ENCODE measurements at places on chromosomes 4 and X.

DNA sequence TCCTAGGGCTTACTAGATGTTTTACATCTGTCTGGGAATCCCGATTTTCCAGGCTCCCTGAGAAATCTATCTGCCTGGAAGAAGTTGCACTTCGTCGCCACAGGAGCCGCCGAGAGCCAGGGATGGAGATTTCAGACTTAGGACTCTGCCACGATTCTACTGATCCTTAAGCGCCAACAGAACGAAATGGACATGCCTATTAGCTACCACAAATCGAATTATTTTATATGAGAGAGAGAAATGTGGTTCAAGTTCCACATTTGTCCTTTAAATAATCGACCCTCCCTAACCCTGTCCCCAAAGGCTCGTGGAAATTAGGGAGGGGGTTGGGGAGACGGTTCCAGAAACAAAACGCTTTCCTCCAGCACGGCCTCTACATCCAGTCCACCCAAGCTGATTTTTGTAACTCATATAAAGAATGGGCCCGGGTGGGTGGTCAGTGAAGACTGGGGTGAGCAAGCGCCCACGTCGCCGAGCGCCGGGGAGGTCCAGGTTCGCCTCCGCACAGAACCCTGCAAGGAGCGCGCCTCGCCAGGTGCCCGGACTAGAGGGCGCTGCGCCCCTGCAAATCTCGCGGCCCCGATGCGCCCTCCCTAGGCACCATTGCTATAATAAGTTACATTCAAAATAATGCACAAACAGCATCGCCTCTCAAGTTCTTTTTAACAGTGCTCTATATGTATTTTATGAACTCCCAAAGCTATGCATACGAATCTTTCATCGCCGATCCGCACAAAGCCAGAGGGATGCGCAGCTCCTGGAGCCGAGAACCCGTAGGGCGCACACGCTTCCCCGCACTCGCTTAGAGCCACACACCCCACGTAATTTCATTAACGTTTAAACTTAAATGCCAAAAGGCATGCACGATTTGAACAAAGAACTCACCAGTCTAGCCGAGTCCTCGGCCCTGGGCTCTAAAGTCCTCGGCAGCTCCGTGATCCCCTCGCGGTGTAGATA is 2.1 kb upstream of the FAT1 start:
- DNase-seq, result no peak

DNA sequence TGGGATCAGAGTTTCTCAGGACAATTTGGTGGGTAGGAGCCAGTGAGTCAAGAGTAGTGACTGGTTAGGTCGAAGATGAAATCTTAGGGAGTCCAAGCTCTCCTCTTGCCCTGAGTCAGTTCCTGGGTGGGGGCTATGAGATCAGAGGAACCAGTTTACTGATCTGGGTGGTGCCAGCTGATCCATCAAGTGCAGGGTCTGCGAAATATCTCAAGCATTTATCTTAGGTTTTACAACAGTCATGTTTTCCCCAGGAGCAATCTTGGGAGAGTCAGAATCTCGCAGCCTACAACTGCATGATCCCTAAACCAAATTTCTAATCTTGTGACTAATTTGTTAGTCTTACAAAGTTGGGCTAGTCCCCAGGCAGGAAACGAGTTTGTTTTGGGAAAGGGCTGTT is 1833.2 kb upstream of the PCDH7 start:
- DNase-seq, result no peak

DNA sequence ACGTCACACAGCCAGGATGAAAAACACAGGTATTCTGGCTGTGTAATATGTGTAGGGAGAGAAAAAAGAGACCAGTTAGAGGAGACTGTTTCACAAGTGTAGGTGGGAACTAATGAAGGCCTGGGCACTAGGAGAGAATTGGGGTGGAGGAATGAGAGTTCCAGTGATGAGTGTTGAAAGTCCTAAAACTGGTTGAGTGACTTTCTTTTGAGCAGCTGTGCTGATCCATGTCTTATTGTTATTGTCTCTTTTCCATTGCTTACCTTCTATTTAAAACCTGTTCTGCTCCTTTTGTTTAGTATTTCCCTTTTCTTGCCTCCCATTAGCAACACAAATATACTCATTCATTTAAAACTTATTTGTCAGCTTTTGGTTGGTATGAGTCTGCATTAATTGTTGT is 88.7 kb downstream of the PDLIM5 start:
- no peak for DNase-seq

- DNase-seq, result no peak
These were observed 24.9 kb downstream of the CEP135 start for GRCh38 chr4:55973650-55974049.

- DNase-seq, result no peak
These were observed 206.8 kb downstream of the PDGFC start for GRCh38 chr4:156764846-156765245.

- peak; percentile 56 for DNase-seq
These were observed 105.4 kb downstream of the TMEM144 start for GRCh38 chr4:158315706-158316105.

- no peak for DNase-seq
These were observed 188.2 kb downstream of the GABRB1 start for GRCh38 chr4:47219586-47219985.

- no peak for DNase-seq
These were observed 97.7 kb upstream of the ACSL4 start for GRCh38 chrX:109830704-109831206.

GRCh38 chr4:184588893-184589292 is 60.4 kb downstream of the CASP3 start:
- DNase-seq, result no peak

GRCh38 chr4:67035501-67035900 is 509.8 kb downstream of the CENPC start:
- peak; percentile 60 for DNase-seq

DNA sequence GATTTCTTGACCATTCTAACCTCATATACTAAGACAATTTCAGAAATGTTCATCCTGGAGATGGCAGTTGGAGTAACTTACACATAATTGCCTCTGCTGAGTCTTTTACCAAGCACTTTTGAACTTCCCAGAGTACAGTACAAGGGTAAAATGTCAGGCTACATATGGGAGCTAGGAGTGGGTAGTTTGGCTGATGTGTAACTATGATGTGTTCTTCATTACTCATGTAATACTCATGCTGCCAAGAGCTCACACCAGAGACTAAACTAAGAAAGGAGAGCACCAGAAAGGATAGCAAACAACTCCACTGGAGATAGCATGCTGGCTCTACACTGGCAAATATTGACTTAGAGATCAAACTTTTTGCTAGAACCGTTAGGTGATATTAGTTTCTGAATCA is 194.0 kb downstream of the PDGFRA start:
- peak; percentile 42 for DNase-seq

- DNase-seq, result no peak
These were observed 58.5 kb downstream of the ARHGAP10 start for GRCh38 chr4:147790412-147790811.

- DNase-seq, result no peak
These were observed 188.2 kb downstream of the GC start for GRCh38 chr4:71595576-71596108.

- DNase-seq, result no peak
These were observed 209.8 kb upstream of the NDST4 start for GRCh38 chr4:115323106-115323707.

GRCh38 chr4:154526151-154526550 is 24.0 kb downstream of the PLRG1 start:
- no peak for DNase-seq

- no peak for DNase-seq
These were observed 1069.4 kb upstream of the INTU start for GRCh38 chr4:126563389-126563788.

DNA sequence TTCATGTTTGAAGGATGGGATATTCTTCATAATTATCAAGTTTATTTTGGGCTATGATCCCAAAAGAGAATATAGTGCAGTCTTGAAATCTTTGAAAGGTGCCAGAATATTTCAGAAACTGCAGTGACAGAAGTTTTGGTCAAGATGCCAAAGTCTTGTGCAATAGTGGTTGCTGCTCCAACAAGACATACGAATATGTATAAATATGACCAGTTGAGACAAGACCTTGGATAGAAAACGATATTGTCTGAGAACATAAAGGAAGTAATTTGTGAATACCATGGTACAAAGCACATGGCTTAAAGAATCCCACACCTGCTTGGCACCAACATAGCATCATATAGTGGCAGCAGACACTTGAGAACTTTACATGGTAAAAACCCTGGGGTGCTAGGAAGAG is 48.6 kb upstream of the AMELX start:
- DNase-seq, result peak; percentile 48

DNA sequence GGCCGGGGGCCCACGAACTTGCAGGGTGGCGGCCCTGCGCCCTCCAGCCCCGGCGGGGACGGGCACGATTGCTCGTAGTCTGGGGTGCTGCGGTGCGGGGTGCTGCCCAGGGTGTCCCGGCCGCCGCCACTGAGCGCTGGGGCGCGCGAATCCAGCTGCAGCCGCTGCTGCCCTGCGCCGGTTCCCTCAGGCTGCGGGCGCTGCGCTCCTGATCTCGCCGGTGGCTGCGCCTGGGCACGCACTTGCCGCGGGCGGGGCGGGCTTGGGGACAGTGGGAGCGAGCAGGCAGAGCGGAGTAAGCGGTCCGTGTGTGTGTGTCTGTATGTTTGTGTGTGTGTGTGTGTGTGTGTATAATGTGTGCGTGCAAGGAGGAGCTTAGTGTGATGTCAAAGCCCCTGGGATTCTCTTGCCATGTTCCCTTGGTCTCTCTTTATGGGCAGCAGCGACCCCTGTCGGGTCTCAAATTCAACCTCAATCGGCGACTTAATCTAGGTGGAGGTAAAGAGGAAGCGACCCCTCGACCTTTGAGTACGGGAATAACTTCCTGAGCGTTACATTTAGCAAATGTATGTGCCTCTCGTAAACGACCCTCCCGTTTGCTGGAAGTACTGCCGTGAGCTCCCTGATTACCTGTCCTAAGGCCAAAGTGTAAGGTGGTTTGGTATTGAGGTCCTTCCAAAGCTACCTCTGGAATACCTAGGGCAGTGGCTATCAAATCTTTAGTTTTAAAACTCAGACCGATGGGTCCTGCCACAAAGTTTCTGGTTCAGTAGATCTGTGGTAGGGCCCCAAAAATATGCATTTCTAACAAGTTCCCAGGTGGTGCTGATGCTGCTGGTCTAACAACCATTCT is at the start of gene RNF150:
Gene RNF150, minus strand, starts transcription at position 324 of the 853 bp plus-strand sequence.
- peak; percentile 79 for DNase-seq

GRCh38 chr4:38396845-38397547 is 267.0 kb upstream of the KLF3 start:
- DNase-seq, result no peak

- DNase-seq, result no peak
These were observed 922.0 kb downstream of the DMD start for GRCh38 chrX:32289356-32289755.

DNA sequence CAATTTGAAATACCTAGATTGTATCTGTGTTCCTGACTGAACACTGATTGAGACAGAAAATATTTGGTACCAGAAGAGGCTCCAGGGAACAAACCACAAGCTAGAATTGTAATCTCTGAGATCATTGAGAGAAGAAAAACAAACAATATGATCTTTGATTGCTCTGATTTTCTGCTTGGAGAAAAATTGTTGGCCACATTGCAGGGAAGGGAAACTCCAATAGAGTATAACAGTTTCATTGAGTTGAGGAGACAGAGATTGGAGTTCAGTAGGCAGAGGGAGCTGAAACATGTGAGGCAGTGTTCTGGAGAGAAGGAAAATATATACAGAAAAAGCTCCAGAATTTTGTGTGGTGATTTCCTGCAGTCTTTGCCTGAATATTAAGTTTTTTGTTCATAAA is 158.2 kb downstream of the C4orf33 start:
- no peak for DNase-seq

- DNase-seq, result no peak
These were observed at the start of gene FAM149A for GRCh38 chr4:186104114-186104889. FAM149A (plus strand) TSS chr4:186104704.

DNA sequence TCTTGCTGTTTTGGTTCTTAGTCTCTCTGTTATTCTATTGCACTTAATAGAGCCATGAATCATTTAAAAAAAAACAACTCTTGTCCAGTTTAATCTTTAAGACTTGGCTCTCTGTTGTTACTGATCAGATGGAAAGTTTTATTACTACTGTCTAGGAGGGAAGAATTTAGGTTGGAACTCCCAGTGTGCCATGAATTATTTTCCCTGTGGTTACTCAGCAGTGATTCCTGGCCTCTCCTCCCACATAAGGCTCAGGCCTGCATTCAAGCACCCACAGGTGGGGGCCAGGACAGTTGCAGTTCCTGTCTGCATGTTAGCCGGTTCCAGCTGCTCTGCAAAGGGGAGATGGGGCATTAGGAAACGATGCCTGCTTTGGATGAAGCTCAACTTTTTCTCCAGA is 29.8 kb upstream of the ESX1 start:
- DNase-seq, result peak; percentile 24

DNA sequence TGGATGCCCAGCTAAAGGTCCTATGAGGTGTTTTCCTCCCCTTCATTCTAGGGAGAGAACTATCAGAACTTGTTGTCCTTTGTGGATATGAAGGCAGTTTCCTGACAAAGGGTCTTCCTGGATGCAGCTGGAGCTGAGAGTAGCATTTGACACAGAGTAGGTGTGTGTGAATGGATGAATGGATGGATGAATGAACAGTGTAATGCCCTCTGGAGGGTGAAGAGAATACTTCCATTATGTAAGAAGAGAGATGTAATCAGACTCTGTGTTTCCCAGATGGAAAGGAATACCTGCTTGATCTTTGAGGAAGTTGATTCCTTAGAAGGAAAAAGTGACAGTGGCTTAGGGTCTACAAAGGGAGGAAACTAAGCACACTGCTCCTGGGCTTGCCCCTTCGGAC is 55.4 kb upstream of the AADAT start:
- no peak for DNase-seq

DNA sequence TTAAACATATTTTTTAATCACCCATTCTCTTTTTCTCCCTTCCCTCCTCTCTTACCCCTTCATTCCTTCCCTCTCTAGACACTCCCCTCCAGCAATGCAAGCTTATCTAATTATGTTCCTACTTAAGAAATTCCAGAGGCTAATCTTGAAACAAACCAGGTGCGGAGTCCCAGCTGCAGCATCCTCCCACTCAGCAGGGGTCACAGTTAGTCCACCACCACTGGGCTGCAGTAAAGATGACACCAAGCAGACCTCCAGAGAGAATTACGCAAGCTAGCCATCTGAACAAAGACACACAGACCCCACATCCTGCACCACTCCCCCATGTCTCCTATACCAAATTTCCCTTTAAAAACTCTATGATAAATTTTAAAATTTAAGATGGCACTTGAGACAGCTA is 13.9 kb upstream of the SEC24B start:
- no peak for DNase-seq

- no peak for DNase-seq
These were observed 38.6 kb downstream of the COX7B2 start for GRCh38 chr4:46870411-46870810.

GRCh38 chrX:119783026-119783425 is 8.4 kb downstream of the RPL39 start:
- DNase-seq, result no peak

GRCh38 chr4:102692474-102692873 is 68.3 kb downstream of the MANBA start:
- DNase-seq, result no peak

Data from skeletal muscle cell (primary cell).